ENCODE measurements at places on chromosomes 11 and 22. TPM values are rescaled to one million over a fixed set of nuclear protein-coding genes. Genes with fewer than 3 reads are reported as not detected.

KRTAP5-2 gene
- total RNA-seq: not detected

MYRF gene
- total RNA-seq: 25.0 TPM

ANGPTL5 gene
- not detected for total RNA-seq

CALCA gene
- total RNA-seq: not detected

TEX54 gene
- total RNA-seq: not detected

OR2AT4 gene
- not detected for total RNA-seq

TRIM64 gene
- total RNA-seq: not detected

PKP3 gene
- total RNA-seq: 30.7 TPM

ANO9 gene
- 20.1 TPM for total RNA-seq

APOA1 gene
- not detected for total RNA-seq

ZP1 gene
- not detected for total RNA-seq

EFCAB6 gene
- total RNA-seq: 0.23 TPM

TBC1D22A gene
- 22.7 TPM for total RNA-seq

ANKRD42 gene
- total RNA-seq: 5.3 TPM

RTN4RL2 gene
- not detected for total RNA-seq

TNNT3 gene
- not detected for total RNA-seq

F2 gene
- 0.17 TPM for total RNA-seq

MAPK8IP1 gene
- total RNA-seq: 10.1 TPM

VSIG10L2 gene
- not detected for total RNA-seq

COX8A gene
- total RNA-seq: 593 TPM

UPK3A gene
- total RNA-seq: 2.0 TPM

MPPED2 gene
- 0.07 TPM for total RNA-seq

GPR83 gene
- 0.12 TPM for total RNA-seq

RBMXL2 gene
- 0.14 TPM for total RNA-seq

IGHMBP2 gene
- total RNA-seq: 12.1 TPM

LDHAL6A gene
- total RNA-seq: not detected

UVRAG gene
- 7.4 TPM for total RNA-seq

OR4D5 gene
- not detected for total RNA-seq

CBLIF gene
- total RNA-seq: not detected

LMO1 gene
- total RNA-seq: not detected

VSTM5 gene
- 0.51 TPM for total RNA-seq

POLR2L gene
- total RNA-seq: 213 TPM

DPAGT1 gene
- 32.3 TPM for total RNA-seq

OLFML1 gene
- not detected for total RNA-seq

DCPS gene
- total RNA-seq: 17.2 TPM

GNG3 gene
- total RNA-seq: not detected
